ENCODE measurements at places on chromosomes 4 and X.

DNA sequence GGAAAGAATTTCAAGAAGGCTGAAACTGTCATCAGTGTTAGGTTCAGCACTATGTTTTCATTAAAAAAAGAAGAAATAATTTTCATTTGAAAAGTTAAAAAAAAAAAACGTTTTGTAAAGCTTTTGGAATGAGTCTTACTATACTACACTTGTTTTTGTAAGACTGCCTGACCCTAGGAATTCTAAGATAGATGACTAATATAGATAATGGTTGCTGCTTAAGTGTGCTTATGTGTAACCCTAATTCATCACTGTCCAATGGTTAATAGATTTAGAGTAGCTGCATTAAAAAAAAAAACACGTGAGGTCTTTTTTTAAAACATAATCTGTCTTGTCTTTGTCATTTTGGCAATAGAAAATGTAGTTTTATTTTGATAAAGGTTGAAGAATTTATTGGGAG is 323.2 kb downstream of the IL1RAPL1 start:
- DNase-seq: no peak

DNA sequence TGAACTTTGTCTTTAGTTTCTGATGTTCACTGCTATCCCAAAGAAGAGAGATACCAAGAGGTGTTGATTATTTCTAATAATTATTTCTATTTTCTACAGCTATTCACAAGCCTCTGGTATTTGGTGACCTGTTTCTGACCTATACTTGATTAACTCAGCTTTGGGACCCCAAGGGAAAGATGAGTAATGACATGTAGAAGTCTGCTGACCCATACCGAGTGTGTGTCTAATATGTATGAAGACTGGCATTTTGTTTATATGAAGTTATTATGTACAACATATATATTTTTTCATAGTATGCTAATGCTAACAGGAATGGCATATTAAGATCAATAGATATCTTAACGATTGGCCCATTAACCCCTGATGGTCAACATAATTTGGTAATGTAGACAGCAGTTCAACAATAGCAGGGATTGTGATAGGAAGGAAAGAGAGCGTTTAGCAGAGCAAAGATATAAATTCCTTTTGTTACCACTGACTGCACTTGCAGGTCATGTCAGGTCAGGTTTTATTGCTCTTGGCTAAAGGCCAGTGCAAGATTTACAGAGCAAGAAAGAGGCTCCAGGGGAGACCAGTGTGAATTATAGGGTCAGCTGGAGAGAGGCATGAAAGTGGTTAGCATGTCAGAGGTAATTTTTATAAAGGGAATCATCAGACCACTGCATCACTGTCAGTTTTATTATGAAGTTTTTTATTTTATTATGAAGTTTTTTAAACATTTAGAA is 94.7 kb upstream of the DIPK2B start:
- no peak for DNase-seq

GRCh38 chrX:8815460-8816065 is 14.4 kb upstream of the FAM9A start:
- no peak for DNase-seq

DNA sequence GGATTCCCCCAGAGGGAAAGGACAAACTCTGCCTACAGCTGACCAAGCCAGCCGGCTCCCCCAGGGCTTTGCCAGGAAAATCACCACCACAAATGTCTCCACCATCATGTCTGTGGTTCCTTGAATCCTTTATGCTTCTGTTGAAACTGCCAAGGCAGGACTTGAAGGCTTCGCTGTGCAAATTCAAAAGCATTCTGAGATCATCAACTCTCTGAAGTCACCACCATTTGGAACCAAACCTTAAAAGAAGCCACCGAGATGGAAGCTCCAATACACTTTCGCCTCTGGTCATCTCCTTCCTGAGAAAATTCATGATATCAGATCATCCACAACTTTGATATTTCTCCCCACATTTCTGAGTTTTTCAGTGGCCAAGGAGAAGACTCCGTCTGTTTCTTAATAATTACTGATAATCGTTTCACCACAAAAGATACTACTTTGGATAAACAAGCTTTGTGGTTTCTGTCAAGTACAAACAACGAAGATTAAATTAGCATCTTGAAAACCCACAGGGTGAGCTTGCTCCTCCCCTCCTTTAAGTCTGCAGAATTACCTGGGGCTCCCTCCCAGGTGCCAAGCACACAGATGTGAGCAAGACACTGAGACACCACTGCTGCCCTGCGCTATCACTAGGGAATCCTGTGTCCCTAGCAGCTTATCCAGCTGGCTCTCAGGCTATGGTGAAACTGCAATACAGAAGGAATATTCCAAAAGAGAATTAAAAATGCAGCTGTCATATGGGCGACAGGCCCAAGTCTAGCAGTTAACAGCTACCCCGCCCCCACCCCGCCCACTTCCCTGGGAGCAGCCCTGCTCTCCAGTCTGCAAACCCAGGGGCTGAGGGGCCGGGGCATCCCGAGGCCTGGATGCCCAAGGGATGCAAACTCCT is 125.0 kb upstream of the TBL1X start:
- DNase-seq: no peak

DNA sequence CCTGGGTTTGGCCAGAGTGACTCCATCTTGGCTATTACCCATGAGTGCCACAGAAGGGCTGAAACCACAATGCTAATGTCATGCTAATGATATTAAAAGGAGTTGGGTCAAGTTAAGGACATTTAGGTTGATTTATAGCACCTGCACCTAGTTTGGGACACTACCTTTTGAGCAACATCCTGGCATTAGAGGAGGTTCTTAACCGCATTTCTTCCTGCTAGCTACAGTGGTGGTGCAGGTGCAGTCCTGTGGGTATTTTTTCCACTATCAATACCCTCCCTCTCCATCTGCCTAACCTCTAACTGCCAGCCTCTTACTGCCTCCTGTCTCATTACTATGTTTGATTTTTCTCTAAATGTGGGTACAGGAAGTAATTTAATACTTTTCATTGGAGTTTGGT is 1276.1 kb downstream of the FSTL5 start:
- DNase-seq: no peak

- DNase-seq: no peak
These were observed 52.4 kb downstream of the GLRB start for GRCh38 chr4:157128395-157128794.

GRCh38 chr4:183205709-183206108 is 106.7 kb downstream of the WWC2 start:
- no peak for DNase-seq

DNA sequence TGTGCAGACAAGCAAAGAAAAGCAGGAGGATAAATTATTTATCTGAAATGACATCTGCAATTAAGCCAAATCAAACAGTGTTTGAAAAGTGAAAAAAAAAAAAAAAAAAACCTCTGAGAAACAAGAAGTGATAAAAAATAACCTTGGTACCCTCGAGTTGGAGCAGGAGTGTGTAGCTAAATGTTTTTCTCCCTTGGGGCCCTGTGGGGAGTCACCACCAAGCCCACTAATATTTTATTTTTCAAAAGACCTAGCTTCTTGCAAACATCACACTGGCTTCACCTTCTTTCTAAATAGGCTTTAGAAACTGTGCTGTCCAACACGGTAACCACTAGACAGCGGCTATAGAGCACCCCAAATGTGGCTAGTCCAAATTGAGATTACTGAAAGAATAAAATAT is 47.7 kb downstream of the SNX25 start:
- DNase-seq: no peak

Data from stimulated activated CD8-positive, alpha-beta memory T cell treated with anti-CD3 and anti-CD28 coated beads, Interleukin-4, amount 100 ng/mL, for 48 hours (primary cell).